ENCODE measurements at places on chromosomes 1 and 21. TPM values are rescaled to one million over a fixed set of nuclear protein-coding genes. Genes with fewer than 3 reads are reported as not detected.
A peak's percentile ranks its signal among the peaks of the same experiment; 100 is the strongest.

Gene RIIAD1
- not detected for total RNA-seq

Gene TOR1AIP1
- total RNA-seq: 53.7 TPM

Gene LAMB3
- total RNA-seq: 70.0 TPM

Gene KLHL20
- 19.0 TPM for total RNA-seq

Gene LAD1
- 271 TPM for total RNA-seq

Gene GBP7
- not detected for total RNA-seq

Gene ESRRG
- 3.6 TPM for total RNA-seq

Gene C1QTNF12
- 5.9 TPM for total RNA-seq

Gene ANGPTL3
- total RNA-seq: not detected

Gene ZC3H11A
- total RNA-seq: 132 TPM

Gene FAM3B
- 4.6 TPM for total RNA-seq

Gene OR2W3
- total RNA-seq: not detected

Gene NEXN
- 2.1 TPM for total RNA-seq

Gene SPRR2B
- 13.6 TPM for total RNA-seq

Gene ETV3L
- total RNA-seq: not detected

GRCh38 chr1:151158751-151159251 lies 2.4 kb downstream of the TNFAIP8L2 start:
- DNase-seq: no peak

GRCh38 chr1:8023287-8023994 lies 2.7 kb downstream of the ERRFI1 start:
- no peak for DNase-seq

GRCh38 chr1:116361648-116362047 lies 11.4 kb upstream of the ATP1A1 start:
- no peak for DNase-seq

- no peak for DNase-seq
These were observed 172.2 kb downstream of the RASAL2 start for GRCh38 chr1:178266113-178266512.

- DNase-seq: no peak
These were observed 22.0 kb downstream of the SMAP2 start for GRCh38 chr1:40395190-40396175.

DNA sequence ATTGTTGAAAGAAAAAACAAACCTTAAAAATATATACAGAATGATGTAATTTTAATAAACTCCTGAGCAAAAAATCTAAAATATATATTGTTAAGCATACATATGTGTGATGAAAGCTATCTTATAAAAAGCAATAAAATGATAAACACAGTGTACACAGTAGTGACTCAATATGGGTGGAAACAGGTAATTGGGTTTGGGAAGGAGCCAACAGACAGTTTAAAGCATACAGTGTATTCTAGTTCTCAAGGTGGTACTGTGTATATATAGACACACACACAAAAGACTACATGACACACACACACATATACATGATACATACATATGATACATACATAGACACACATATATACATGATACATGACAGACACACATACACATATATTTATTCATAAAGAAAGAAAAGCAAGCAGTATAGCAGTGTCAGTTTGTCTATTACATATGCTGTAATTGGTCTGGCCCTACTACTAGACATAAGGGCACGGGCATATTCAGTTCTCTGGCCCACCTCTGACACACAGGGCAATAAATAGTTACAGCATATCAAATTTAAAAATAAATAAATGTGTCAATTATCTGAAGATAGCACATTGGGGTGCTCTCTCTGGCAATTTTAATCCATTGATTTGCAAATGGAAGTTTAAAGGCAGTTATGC lies 330.2 kb downstream of the S1PR1 start:
- DNase-seq: no peak

DNA sequence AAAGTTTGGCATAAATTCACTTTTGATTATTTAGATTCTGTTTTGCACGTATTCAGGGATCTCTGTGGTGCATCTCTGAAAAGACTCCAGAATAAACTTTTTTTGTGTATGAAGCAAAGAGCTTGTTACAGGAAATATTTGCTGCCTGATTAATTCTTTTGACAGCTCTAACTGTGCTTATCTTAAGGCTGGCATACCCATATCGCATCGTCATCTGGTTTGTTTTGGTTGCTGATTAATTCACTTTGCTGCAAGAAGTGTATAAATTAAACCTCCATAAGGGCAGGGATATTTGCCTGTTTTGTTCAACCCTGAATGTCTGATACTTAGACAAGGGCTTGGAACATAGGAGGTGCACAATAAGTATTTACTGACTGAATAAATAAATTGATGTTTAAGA lies 17.5 kb upstream of the DUSP10 start:
- no peak for DNase-seq

- peak; percentile 80 for DNase-seq
These were observed 30.5 kb downstream of the SLC30A1 start for GRCh38 chr1:211548321-211549091.

DNA sequence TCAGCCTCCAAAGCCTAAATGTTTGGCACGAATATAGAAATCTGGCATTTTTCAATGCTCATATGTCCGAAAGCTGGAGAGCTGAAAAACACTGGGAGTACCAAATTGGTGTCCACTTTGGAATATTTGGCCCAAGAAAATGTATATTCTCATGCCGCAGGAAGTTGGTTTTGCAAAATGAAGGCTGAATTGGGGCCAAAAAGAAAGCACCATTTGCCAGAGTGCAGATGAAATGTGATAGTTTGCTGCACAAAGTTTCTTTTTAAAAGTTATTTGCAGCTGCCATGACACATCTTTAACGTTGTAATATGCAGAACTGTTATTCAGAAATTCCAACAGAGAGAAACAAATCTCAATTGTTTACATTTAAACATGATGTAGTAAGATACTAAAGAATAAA lies 124.2 kb upstream of the LYPLAL1 start:
- DNase-seq: no peak

GRCh38 chr1:224358237-224358636 lies 1.6 kb downstream of the CNIH4 start:
- DNase-seq: no peak

- DNase-seq: no peak
These were observed 54.2 kb downstream of the SEC16B start for GRCh38 chr1:177915641-177916040.

GRCh38 chr1:87072904-87073303 lies 158.5 kb downstream of the HS2ST1 start:
- no peak for DNase-seq

DNA sequence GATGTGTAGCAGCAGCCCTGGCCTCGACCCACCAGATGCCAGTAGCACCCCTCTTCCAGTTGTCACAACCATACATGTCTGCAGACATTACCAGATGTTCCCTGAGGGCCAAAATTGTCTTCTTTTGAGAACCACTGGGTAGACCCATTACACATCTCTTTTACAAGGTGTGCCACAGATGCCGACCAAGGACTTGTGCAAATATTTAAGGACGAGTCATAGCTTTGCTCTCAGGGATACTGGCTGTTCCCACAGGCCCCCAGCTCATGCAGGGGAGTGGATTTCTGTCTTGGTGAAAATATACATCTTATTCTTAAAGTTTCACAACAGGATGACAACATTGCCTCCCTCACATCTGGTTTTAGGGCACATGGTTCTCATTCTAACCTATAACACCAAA lies 59.4 kb upstream of the ZBTB18 start:
- no peak for DNase-seq

- DNase-seq: no peak
These were observed 31.6 kb upstream of the KIF1B start for GRCh38 chr1:10178597-10179405.

- DNase-seq: no peak
These were observed 2.1 kb downstream of the EIF3I start for GRCh38 chr1:32224285-32224684.

GRCh38 chr21:46122237-46122671 lies 24.3 kb downstream of the COL6A2 start:
- DNase-seq: no peak

DNA sequence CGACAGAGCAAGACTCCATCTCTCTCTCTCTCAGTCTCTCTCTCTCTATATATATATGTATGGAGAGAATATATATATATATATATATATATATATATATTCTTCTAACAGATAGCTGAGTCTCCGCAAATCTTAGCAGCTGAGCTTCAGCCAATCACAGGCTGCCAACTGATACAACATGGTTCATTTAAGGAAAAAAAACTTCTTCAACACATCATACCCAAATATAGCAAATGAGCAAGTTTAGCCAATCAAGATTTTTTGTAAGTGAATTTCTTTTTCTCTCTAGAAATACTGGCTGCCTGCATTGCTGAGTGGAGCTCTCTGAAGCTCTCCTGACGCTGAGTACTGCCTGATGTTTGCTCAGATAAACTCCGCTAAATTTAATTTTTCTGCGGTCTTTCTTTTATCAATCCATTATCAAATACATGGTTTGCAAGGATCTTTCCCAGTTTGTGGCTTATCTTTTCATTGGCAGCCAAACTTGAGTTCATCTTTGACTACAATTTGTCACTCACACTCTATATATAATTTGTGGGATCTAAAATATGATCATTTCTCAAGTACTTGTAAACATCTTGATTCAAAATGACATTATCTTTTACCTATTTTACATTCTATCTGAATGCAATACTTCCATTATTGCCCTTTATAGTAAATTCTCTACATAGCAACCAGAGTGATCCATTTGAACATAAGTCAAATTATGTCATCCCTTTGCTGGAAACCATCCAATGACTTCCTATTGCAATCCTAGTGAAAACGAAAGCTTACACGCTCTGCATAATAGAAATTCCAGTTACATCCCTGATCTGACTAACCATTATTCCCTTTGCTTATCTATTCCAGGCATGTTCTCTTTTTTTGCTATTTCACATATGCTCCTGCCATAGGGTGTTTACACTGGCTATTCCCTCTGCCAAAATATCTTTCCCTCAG lies 2131.7 kb downstream of the MRPL39 start:
- DNase-seq: no peak

- DNase-seq: no peak
These were observed 6.9 kb downstream of the SLC26A9 start for GRCh38 chr1:205936311-205936710.

- DNase-seq: no peak
These were observed 3.6 kb upstream of the MAN1A2 start for GRCh38 chr1:117363571-117364048.

DNA sequence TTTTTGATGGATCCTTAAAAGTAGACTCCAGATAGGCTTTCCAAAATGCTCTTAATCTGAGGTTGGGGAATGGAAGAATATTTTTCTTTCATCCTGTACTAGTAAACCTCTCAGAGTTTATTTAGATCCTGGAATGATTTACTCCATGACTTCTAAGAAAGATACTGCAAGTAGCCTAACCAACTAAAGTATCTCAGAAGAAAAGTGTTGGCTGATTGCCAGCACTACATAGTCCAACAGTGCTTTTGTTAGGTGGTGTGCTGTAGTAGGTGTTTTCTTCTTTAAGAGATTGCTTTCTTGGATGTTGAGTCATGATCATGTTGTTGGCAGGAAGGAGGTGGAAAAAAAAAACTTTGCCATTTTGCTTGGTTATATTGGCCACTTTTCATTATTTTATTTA lies 119.8 kb downstream of the OSBPL9 start:
- DNase-seq: no peak

- DNase-seq: no peak
These were observed 45.5 kb upstream of the WNT4 start for GRCh38 chr1:22188436-22188835.

GRCh38 chr1:82366689-82367088 lies 566.0 kb downstream of the ADGRL2 start:
- no peak for DNase-seq

- peak; percentile 82 for DNase-seq
These were observed 18.0 kb upstream of the ACTRT2 start for GRCh38 chr1:3003039-3003940.

DNA sequence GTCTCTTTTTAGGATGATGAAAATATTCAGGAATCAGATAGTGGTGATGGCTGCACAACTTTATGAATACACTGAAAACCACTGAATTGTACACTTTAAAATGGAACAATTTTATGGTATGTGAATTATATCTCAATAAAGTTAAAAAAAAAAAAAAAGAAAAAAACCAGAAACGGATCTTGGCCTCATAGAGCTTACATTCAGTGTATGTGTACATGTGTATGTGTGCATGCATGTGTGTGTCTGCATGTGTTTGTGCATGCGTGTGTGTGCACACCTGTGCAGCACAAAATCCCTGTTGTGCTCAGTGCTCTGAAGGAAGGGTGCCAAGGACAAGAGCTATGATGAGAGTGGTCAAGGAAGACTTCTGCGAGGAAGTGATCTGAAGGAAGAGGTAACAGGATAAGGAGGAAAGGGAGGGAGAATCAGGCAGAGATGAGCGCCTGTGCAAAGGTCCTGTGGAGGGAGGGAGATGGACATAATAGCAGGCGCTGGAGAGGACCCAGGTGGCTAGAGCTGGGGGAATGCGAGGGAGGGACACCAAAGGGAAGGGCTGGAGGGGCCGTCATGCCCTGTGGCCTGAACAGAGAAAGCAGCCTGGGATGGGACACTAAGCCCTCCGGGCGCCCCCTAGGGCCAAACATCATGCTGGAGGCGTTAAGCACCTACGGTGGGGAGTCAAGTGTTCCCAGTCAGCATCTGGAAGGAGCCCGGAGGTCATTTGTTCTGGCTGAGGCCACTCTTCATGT lies 25.2 kb downstream of the NKAIN1 start:
- DNase-seq: no peak

GRCh38 chr1:111417755-111418154 lies 9.8 kb downstream of the OVGP1 start:
- no peak for DNase-seq

- DNase-seq: no peak
These were observed 522.3 kb downstream of the COL11A1 start for GRCh38 chr1:102586022-102586421.

- DNase-seq: peak; percentile 67
These were observed 37.9 kb upstream of the IFFO2 start for GRCh38 chr1:18994381-18994780.

GRCh38 chr1:173163222-173163621 lies 43.9 kb downstream of the TNFSF4 start:
- DNase-seq: no peak

- no peak for DNase-seq
These were observed 26.1 kb downstream of the NADK start for GRCh38 chr1:1752190-1752589.

DNA sequence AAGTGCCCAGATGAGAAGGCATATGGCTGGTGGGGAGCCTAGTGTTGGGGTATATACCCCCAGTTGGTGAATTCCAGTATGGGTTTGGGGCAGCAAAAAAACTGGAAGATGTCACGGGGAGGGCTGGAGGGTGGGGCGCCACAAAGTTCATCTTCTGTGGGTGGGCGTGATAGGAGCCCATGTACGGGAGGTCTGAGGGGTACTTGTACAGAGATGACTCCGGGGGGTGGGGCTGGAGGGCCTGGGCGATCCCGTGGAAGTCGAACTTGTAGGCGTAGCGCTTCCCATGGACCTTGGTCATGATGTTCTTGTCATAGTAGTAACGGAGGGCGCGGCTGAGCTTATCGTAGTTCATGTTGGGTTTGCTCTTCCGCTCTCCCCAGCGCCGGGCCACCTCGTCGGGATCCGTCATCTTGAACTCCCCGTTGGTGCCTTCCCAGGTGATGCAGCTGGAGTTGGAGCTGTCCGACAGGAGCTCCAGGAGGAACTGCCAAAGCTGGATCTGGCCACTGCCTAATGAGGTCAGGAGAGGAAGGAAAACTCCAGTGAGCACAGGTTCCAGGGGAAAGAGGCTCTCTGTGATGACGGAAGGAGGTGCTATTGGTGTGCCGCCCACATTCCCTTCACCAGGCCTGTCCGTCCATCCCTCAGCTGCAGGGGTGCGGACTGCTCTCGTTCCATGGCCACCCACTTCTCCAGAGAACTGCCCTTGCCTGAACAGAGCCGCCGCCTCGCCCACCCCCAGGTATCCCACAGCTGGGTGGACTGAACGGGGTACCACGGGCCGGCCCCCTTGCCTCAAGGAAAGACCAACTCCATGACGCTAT lies 114.7 kb downstream of the ERG start:
- no peak for DNase-seq
